ENCODE measurements at places on chromosomes 6 and 20.

- no peak for DNase-seq
These were observed 74.1 kb upstream of the TOX2 start for GRCh38 chr20:43840382-43841070.

DNA sequence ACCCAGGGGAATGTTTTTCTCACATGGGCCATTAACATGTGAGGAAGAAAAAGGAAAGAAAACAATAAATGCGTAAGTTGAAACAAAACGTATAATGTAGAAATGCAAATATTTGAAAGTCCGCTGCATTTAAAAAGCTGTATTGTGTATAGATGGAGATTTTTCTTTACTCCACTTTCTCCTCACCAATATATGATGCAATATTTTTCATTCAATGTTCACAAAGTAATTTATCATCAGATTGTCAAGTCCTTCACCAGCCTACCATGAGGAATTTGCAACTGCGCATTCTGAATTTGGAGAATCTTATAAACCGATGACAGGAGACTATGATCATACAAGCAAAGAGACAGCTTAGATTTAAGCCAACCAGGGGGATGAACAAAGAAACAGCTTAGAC, 69.9 kb downstream of the SOD2 start:
- DNase-seq = no peak

DNA sequence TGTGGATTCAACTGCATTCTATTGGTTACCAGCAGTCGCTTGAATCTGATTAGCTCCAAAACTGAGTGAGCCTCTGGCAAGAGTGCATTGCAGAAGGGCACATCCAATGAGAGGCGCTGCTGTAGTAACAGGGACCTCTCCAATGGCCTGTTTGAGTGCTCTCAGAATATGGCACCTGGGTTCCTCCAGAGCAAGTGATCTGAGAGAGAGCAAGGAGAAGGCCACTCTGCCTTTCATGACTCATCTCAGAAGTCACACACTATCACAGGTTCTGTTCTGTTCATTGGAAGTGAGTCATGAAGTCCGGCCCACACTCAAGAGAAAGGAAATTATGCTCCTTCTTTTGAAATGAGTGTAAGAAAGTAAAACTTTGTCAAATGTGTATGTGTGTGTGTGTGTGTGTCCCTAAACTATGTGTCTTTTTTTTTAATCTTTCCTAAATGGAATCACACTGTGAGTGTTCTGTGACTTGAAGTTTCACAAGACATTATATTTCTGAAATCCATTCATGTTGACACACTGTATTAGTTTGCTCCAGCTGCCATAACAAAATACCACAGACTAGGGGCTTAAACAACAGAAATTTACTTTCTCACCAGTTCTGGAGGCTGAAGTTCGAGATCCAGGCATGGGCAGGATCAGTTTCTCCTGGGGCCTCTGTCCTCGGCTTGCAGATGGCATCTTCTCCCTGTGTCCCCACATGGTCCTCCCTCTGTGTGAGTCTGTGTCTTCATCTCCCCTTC, 138.3 kb upstream of the CDYL start:
- no peak for DNase-seq

GRCh38 chr6:79543886-79544285, 6.7 kb upstream of the LCA5 start:
- DNase-seq = no peak

GRCh38 chr6:112296122-112296521, 41.8 kb upstream of the LAMA4 start:
- no peak for DNase-seq

DNA sequence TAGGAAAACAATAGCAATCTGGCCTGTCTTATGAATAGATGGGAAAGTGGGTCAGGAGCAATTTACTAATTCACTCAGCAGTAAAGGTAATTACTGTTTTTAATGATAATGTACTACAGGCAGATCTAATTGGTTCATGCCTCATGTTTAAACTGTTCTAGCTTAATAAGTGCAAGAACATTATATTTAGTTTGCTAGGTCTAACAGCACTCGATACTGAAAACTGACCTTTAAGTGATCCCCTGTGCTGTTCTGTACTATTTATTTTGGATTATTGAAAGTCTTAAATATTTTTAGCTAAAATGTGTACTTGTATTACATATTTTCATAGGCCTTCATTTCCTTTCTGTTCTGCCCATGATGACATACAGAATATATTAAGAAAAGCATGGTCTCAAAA, 998.0 kb upstream of the GJE1 start:
- no peak for DNase-seq

DNA sequence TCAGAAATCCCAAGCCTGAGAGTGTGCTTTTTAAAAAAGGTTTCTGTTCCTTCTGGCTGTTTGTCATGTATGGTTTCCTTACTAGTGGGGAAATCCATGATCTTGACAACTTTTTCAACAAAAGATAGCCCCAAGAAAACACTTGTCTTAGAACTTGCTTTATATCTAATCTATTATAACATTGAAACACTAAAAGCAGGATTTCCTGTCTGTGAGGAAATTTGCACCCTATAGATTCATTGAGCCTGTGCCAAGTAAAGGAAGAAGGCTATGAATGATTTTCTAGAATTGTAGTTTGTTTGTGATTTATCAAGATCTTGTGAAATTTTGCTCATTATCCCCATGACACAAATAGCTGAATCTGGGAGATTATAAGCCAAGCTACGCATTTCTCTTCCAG, 238.6 kb upstream of the RIN2 start:
- DNase-seq = no peak

DNA sequence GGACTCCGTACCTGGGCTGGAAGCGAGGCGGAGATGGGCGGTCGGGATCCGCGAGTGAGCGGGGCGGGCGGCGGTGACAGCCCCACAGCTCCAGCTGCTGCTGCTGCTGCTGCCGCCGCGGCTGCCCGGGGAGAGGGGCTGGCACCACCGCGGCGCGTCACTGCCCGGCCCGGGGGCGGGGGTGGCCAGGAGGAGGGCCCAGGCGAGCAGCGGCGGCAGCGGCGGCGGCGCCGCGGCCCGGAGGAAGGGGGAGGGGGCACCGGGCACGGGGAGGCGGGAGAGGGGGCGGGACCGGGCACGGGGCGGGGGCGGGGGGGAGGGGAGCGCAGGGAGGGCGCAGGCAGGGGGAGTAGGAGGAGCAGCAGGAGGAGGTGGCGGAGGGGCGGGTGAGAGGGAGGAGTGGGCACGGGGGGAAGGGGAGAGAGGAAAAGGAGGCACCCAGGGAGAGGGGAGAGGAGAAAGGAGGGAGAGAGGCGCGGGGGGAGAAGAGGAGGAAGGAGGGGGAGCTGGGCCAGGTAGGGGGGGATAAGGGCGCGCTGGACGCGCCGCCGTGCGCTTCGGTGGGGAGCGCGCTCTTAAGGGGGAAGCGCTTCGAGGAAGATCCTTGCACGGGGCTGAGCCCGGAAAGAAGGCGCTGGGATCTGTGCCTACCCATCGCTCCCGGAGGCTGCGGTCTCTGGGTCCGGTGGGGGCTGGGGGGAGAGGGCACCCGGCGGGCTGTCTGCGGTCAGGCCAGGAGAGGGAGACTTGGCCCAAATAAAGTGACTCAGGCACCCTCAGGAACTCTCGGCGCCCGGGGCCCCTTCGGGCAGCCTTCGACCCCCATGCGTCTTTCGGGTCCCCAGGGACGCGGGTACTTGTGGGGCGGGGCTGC, 101.5 kb downstream of the NOL4L start:
- peak; percentile 96 for DNase-seq

GRCh38 chr6:84033523-84034451, at the start of gene MRAP2:
Gene MRAP2, plus strand, starts transcription at chr6:84033772. Its CDS starts 21,547 bp downstream, at chr6:84055319.
- DNase-seq = peak; percentile 68

GRCh38 chr20:37498066-37498665, 22.9 kb upstream of the NNAT start:
- DNase-seq = no peak

DNA sequence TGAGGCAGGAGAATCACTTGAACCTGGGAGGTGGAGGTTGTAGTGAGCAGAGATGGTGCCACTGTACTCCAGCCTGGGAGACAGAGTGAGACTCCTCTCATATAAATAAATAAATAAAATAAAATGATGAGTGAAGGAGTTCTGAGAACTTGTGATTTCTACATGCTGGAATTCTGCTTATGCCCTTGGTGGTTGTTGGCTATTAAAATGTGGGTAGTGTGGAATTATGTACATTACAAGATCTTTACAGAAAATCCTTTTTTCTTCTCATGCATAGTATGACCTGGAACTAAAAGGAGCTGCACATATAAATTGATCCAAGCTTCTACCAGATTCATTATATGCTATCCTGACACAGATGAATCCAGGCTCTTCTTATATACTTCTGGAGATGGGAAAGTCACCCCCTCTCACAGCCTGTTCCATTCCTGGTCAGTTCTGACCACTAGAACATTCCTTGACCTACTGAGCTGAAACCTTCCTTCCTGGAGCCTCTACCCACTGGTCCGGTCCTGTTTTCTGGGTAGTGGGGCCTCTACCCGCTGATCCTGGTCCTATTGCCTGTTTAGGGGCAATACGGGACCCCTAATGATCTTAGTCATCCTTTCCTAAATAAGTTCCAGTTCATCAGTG, 37.7 kb upstream of the TAF8 start:
- DNase-seq = no peak

- no peak for DNase-seq
These were observed 319.9 kb upstream of the TSHZ2 start for GRCh38 chr20:52652271-52652670.

- DNase-seq = no peak
These were observed 29.6 kb upstream of the MAP7 start for GRCh38 chr6:136579800-136580199.

Measured in NCI-H1417 (cell line).